Omental fat pad (tissue), 4 donors: ENCODE measurements at places on chromosomes 5 and 9. TPM values are rescaled to one million over a fixed set of nuclear protein-coding genes. Genes with fewer than 3 reads are reported as not detected.

GRCh38 chr5:162496100-162496808 lies 428.7 kb downstream of the GABRG2 start:
- no peak for DNase-seq

DNA sequence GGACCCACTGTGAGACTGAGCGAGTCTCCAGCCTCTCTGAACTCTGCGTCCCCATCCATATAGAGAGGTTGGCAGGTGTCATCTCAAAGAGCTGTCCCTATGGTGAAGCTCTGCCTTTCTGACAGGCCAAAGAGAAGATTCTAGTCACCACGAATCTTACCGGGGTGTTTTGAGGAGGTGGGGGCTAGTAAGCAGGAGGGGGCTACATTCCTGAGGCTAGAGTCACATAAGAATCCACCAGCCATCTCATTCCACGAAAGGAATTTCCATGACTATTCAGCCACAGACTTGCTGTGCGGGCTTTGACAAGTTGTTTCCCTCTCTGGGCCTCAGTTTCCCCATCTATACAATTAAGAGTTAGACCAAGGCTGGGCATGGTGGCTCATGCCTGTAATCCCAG lies 16.3 kb downstream of the PDGFRB start:
- DNase-seq: no peak

RHOBTB3 gene
- 109 TPM for total RNA-seq

- DNase-seq: no peak
Observed at GRCh38 chr5:145867806-145868205, 5.0 kb downstream of the GRXCR2 start.

C9 gene
- total RNA-seq: 1.1 TPM

- DNase-seq: no peak
Observed at GRCh38 chr9:37082214-37082765, 38.1 kb upstream of the ZCCHC7 start.

DNA sequence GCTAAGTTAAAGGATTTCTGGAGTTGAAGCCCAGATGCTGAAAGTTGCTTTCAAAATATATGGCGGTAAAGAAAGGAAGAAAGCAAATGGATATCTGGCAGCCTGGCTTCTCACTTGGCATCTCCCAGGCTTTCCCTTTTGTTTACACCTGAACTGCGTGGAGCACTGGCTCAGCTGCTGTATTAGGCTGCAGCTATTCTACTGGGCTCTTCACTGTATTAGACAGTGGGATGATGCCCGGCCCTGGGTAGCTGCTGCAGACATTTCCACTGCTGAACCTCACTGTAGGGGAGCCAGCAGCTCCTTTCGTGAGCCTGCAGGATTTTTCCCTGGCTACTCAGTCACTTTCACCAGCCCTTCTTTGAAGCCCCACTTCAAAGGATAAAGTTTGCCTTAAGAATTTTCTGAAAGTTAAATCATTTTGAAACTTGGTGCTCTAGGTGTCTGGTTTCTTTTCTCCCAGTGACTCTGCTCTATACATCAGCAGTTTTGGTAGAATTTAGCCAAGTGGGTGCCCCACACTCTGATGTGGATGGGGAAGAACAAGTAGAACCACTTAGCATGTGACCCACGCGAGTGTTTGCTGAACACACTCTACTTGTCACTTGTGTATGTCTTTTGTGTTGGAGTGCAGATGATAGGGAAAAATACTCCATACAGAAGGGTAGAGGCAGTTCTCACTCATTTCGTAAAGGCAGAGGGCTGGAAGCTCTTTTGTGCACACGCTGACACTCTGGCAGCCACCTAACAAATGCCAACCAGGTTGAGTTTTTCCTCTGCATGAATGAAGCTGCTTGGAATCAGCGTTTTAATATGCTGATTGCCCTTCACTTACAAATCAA lies 49.9 kb downstream of the C9orf152 start:
- no peak for DNase-seq

DNA sequence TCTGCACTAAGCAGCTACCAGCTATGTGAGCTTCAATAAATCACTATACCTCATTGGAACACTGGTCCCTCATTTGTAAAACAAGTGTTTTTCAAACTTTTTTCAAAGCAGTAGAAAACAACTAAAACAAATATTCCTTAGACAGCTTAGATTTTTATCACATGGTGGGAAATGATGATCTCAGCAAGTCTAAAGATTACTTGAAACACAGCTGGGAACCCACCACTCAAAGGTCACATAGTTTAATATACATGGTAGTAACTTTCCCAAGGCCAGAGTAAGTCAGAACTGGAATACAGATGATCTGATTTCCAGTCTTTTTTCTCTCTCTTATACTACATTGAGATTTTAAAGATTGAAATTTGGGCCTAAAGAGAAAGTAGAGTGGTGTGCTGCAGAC lies 850 bp upstream of the C6 start:
- DNase-seq: no peak

GRCh38 chr5:142098931-142099330 lies 9.6 kb upstream of the NDFIP1 start:
- DNase-seq: no peak

- DNase-seq: no peak
Observed at GRCh38 chr5:168006456-168007130, 284.9 kb upstream of the WWC1 start.

GRCh38 chr9:113011911-113012381 lies at the start of gene ZNF883:
TSS of gene ZNF883 (minus strand) at chr9:113012192.
- no peak for DNase-seq

ROR2 gene
- 6.3 TPM for total RNA-seq

- no peak for DNase-seq
Observed at GRCh38 chr5:118461436-118461835, 526.9 kb downstream of the DTWD2 start.

GRCh38 chr9:121354141-121354540 lies 15.9 kb downstream of the STOM start:
- no peak for DNase-seq

GRCh38 chr5:111627862-111628261 lies 115.5 kb upstream of the STARD4 start:
- no peak for DNase-seq

DNA sequence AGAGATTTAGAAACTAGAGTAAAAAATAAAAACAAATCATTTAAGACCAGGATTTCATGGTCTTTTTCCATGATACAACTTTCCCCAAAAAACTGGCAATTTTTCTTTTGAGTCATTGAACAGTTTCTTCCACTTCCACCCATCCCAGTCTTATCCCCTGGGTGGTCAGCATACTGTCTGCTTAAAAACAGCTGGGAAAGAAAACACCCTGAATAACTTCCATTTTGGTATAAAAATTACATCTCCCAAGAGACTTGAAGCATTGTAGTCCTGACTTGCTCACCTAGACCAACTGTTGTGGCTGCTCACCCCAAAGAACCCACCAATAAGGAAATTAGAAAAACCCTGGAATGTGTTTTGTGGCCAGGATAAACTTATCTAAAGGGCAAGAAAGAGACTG lies 731.3 kb downstream of the NR2F1-AS1 start:
- no peak for DNase-seq

DNA sequence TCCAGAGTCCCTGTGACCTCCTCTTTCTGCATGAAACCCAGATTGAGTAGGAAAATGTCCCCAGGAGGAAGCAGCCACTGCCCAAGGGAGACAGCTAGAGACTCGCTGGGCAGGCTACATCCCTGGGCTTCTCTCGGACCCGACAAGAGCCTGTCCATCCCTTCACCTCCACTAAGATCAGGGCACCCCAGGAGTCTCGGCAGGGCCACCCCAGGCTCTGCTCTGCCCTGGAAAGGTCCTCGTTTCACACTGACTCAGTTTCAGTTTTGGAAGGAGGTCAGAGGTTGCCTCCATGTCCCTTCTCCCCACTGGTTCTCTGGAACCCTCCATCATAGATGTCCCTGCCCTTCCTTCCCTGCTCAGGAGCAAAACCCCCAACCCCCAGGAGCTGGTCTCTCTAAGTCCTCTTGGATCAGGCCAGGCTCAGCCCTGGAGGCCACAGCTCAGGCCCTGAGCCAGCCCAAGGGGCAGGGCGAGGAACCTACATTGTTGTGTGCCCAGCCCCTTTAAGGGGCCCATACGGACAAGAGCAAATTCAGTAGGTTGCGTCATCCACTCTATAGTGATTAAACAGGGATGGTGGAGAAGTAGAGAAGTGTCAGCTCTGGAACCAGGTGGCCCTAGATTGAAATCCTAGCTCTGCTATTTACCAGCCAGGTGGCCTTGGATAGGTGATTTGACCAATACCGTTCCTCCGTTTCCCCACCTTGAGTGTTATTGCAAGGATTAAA lies 37.4 kb downstream of the C9orf50 start:
- DNase-seq: no peak

- DNase-seq: no peak
Observed at GRCh38 chr9:106964329-106964728, 101.4 kb downstream of the ZNF462 start.

DNA sequence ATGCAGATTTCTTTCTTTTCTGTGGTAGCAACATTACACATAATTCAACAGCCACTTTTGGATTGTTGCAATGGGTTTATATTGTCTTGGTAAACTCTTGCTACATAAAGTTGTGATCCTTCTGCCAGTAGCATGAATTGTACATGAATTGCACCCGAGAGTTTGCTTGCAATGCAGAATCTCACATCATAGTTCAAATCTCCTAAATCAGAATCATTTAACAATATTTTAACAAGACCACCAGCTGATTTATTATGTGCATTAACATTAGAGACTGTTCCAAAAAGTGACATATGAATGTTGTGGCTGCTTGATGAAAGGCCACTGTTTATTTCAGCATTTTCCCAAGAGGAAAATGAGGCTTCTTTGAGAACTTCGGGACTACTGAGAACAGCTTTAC lies 1491.8 kb upstream of the NUDT12 start:
- DNase-seq: no peak

GRCh38 chr9:121640076-121640475 lies 11.4 kb upstream of the DAB2IP start:
- DNase-seq: no peak

- no peak for DNase-seq
Observed at GRCh38 chr9:106421772-106422171, 441.2 kb upstream of the ZNF462 start.

DNA sequence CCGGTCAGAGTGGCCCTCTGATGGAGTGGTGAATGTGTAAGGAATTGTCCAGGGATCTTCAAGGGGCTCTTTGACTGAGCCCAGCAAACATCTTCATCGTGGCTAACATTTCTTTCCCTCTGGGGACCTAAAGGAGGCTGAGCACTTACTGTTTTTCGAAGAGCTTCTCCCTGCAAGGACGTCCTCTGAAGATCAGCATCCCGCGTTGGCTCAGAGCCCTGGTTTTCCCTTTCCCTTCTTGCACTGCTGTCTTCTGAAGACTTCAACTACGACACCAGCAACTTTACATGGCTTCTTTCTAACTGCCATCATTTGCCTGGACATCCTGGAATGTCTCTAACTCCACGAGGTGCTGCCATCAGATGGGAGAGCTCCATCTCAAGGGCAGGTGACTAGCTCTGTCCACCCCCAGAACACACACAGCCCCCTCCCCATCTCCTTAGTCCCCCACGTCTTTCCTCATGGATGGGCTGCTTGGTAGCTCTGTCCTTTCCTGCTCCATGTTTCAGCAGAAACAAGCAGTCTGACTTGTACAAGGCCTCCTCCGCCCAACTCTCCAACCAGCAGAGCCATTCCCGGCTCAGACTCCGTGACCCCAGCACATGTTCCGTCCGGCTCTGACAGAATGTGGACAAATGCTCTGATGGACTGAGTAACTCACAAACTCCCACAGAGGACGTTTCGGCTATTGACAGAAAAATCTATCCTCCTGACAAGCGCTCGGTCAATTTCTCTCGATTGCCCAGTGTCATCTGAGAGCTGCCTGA lies 17.1 kb downstream of the SHB start:
- no peak for DNase-seq

DNA sequence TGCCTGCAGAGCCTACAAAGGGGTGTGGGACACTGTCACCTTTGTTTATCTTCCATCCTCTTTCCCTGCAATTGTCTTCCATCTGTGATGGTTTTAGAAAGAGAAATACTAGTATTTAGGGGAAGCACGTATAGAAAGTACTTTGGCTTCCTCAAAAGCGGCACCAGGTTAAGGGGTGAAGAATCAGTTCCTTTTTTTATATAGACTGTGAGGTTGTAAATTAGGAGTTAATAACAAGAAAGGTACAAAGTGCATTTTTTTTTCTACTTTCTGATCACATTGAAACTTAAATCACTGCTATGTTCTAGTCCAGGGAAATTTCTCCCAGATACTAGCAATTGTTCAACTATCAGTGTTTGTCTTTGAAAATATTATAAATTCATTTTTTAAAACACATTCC lies 219.3 kb downstream of the CEMIP2 start:
- no peak for DNase-seq

DNA sequence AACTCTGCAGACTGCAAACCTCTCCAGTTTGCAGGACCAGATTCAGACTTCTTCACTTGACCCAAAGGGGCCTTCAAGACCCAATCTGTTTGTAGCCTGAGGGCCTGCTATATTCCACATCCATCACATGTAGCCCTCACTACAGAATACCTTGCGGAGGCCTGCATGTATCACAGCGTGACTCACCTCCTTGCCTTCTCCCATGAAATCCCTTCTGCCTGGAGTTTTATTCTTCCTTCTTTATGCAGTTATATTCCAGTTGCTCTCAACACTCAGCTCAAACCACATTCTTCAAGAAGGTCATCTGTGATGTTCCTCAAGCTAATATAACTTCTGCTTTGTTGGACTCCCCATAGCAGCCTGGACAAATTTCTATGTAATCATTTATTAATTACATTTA lies 198.5 kb upstream of the PTGER4 start:
- DNase-seq: no peak

- no peak for DNase-seq
Observed at GRCh38 chr9:72254901-72255545, 105.8 kb downstream of the GDA start.

KLHL3 gene
- 1.8 TPM for total RNA-seq

- DNase-seq: no peak
Observed at GRCh38 chr9:134698587-134699342, 57.2 kb downstream of the COL5A1 start.

DNA sequence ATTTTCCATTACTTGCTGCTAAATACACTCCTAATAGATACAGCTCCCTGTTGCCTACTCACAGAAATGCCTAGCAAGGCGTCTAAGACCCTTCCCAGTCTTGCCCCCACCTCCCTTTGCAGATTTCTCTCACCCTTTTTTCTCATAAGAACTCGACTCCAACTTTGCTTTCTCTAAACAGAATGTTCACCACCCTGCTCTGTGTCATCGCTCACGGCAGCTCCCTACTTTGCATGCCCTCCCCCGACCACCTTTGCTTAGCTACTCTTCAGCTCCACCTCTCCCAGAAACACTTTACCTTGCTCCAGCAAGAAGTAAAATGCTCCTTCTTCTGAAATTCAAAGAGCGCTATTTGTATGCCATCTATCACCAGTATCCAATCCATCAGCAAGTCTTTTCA lies 15.2 kb upstream of the PPP1R2B start:
- DNase-seq: no peak

OMD gene
- total RNA-seq: 10.2 TPM

DNA sequence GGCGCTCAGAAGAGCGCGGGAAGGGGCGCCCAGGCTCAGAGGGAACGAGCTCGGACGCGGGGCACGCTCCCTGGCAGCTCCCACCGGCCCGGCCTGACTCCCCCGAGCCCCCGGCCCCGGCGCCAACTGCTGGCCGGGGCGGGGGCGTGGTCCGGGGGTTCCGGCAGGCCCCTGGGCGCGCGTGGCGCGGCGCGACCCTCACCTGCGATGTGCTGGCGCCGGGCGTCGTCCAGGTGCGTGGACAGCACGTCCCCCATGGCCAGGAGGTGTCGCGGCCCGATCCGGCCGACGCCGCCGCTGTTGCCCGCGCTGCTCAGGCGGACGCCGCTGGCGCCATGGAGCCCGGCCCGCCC lies 43.5 kb upstream of the STXBP1 start:
- DNase-seq: no peak
